Caudate nucleus (tissue), 63 donors: ENCODE measurements at places on chromosomes 3 and 15.

- DNase-seq, result no peak
Measured at GRCh38 chr3:42663581-42664437, 10.3 kb downstream of the ZBTB47 start.

GRCh38 chr3:121064121-121064520 lies 156.1 kb downstream of the STXBP5L start:
- DNase-seq, result no peak

DNA sequence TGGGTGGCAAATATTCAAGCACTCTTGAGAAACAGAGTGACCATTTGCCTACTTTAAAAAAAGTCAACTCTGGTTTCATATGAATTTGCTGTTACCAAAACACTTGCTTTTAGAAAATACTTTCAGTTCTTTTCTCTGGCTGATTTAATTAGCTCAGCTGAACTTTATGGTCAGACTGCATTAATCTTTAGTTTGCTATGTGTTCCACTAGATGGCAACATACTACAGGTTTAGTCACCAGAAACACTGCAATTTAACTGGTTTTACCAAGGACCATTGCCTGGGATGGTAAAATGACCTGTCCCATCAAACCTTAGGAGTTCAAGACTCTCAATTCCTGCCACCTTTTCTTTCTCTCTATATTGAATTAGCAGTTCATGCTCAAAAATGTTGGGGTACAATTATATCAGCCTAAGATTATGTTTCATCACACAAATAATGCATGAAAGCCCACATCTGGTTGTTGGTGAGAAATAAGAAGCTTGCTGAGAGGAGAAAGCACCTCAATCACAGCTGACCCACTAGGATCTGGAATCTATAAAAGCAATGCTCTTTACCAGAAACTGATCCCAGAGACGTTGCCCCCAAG lies 14.2 kb downstream of the EIF4E3 start:
- no peak for DNase-seq

DNA sequence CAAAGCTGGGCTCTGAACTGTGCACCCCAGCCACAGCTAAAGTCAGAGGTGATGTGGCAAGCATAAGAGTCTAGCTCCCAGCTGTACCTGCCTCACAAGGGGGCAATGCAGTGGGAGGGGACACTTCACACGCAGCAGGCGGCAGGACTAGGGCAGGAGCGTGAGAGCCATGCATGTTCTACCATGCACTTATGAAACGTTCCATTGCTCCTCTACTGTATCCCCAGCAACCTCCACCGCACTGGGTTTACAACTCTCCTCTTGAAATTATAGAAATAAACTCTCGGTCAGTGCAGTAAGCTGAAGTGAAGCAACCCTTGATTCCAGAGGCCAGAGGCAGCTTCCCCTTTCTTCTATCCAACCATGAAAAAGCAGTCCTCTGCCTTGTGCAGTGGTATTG lies 298.6 kb upstream of the STT3B start:
- no peak for DNase-seq

DNA sequence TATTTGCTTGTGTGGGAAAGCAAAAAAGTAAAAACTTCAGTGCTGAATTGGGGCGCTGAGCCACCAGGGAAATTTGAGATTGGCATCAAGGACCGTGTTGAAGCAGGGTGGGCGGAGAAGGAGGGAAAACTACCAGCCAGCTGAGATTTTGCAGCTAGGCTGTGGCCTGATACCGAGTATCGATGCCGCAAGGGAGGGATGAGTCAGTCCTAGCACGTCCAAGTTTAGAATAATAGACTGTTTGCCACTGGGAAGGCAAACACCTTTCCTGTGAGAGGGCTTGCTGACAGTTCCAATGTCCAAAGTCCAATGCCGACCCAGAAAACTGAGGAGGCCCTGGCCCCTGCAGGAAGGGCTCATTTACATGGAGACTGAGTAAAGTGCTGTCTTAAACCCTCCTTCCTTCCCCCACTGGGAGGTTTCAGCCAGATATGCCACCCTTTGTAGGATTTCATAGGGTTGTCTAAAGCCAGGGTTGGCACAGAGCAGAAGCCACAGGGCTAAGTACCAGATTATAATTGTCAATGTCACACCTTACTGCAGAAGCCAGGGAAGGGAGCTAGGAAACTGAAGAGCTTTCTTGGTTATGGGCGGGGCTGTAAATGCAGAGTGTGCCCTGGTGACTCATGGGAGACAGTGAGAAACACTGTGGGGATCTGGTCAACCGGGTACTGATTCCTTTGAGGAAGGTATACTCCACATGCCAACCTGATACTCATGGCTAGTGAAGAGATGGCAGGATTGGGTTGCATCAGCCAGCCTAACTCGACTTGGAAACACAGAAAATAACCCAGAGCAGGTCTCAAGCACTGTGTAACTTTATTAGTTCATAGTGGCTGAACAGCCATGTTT lies 28.4 kb upstream of the PIK3CB start:
- peak; percentile 22 for DNase-seq

DNA sequence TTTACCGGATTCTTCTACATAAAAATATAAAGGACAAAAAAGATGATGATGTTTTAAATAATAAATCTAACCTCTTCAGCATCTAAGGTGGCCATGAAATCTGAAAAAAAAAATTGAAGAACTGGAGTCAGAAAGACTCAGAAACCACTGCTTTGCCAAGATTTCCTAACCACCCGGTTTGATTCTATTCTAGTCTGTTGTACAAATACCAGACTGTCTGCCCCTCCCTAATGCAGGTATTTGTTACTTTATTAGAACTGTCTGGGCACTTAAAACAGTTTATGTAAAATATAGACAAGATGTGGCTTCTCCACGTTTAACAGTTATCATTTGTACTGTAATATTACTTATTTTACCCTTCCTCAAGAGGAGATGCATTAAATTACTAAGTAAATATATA lies 48.8 kb downstream of the UACA start:
- DNase-seq, result no peak

DNA sequence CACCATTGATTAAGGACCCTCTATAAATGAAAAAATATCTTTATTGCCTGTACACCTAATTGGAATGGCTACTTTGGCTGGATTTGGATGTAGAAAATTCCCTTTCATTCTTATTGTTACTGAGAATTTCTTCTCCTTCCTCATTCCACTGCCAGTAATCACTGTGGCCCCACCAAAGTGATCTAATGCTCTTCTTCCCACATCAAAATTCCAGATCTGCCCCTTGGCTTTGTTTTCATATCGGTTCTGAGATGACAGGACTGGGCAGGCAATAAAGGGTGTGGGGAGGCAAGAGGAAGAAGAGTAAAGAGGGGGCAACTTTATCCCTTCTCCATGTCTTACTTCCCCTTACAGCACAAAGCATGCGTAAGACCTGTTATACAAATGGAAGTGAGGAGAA lies 2.1 kb downstream of the ANKUB1 start:
- DNase-seq, result no peak

- DNase-seq, result no peak
Measured at GRCh38 chr3:42014458-42014920, 52.6 kb upstream of the ULK4 start.

DNA sequence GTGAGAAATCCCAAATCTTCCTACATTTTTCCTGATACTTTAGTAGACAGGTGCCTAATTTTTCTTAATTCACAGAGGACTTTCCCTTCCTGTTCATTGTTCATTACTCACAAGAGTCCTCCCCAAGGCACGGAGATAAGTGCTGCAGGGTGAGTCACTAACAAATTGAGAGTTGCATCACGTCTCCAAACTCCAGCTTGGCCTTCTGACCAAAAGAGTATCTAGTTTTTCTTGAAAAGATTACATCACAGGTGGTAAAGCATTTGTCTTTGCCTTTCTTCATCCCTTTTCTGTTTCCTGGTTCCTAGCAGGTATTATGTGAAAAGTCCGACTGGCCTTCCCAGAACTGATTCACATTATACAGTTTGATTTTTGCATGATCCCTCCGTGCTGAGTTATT lies 24.9 kb upstream of the RASGRP1 start:
- no peak for DNase-seq

GRCh38 chr3:129416415-129416814 lies 12.0 kb downstream of the EFCAB12 start:
- no peak for DNase-seq

DNA sequence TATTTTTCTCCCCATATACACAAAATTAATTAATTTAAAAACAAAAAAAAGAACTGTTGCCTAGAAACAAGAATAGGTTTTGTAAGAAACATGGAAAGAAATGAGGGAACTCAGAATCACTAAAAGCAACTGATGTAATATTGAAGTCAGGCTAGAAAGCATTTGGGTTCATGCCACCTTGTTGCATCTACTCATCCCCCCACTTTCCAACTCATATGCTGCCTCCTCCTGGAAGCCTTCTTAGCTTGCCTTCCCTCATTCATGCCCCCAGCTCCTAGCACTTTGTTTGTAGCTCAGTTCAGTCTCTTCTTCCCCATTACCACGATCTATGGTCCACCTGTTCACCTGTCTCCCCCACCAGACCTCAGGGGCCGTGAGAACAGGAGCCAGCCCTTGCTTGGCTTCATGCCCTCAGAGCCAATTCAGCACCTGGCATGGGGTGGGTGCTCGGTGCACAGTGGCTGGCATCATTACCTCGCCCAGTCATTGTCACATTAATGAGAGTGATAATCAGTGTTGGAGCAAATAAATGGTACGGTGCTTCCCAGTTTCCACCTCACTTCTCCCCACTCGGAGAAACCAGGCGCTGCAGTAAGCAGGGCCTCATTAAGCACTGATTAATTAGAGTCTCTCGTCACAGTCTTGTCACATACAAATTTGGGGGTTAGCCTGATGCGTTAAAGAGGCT lies 62.4 kb upstream of the SLC6A1 start:
- DNase-seq, result no peak

- DNase-seq, result no peak
Measured at GRCh38 chr3:151171145-151171757, 31.8 kb downstream of the GPR171 start.

DNA sequence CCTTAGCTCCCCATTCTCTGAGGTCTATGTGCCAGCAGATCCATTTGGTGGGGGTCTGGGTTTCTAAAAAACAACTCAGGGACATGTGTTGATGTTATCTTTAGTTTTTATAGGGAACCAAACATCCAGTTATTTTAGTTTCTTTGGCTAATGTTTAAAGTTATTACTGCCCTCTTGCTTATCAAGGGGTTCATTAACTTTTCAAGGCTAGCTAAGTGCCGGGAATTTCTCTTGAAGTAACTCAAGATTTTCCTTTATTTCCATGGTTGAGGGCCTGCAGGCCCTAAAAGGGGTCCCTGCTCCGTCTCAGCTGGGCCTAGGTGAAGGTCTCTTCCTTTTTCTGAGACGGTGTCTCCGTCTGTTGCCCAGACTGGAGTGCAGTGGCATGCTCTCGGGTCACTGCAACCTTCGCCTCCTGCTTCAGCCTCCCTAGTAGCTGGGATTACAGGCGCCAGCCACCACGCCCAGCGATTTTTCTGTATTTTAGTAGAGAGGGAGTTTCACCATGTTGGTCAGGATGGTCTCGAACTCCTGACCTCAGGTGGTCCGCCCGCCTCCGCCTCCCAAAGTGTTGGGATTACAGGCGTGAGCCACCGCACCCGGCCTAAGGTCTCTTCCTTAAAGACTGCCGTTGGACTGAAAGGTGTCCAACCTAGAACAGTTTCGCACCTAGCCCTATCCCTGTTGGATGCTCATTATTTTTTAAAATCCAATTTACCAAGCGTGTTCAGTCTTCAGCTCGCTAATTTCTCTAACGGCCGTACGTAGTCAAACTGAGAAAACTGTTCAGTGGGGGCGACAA lies 1.3 kb upstream of the OXSR1 start:
- DNase-seq, result no peak

DNA sequence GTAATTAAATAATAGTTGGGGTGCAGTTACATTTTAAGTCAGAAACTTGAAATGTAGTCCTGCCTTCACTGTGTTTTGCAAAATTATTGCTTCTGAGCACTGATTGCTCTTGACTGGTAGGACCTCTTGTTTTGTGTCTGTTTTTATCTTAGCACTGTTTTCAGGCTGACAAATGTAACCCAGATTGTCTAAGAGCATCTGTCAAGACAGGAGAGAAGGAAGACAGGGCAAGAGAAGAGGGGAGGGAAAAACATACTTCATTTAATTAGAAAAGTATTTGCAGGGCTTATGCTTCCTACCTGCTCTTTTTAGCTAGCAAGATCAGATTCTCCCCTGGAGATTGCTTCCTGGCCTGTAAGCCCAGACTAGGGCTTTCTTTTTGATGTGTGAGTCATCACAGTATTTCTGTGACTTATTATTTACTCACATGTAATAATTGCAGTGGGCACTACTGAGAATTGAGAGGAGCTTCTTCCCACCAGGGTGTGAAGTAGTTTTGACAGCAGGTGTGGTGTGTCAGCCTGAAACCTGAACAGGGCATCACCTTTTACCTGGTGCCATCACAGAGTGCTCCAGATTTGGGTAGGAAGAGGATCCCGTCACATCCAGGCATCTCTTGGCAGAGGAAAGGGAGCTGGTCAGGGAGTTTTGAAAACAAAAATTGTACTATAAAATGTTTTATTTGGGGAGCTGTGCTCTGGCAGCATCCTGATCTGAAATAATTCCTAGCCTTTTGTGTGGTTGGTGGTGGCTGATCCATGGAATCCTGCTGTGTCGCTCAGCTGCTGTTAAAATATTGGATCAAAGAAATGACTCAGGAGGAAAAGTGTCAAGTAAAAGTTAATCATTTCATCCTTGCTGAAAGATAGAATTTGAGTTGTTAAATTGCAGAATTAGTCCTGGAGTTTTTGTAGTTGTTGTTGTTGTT lies 98.2 kb downstream of the TMEM108 start:
- no peak for DNase-seq

DNA sequence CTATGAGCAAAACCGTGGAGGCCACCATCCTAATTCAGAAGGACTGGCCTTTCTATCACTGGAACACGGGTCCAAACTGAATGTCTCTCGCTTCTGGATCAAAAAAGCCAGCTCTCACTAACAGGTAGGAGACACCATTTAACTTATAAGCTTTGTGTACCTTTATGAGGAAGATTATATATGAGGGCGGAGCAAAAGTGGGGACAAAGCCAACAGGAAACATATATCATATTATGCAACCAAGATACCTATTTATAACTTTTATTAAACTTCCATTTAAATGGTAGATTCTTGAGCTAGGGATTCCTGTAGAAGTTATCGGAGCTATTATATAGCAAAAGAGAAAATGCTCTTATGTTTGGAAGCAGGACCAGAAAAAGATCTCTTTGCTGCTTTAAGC lies 78.4 kb downstream of the IGF2BP2 start:
- no peak for DNase-seq

GRCh38 chr15:89958107-89958805 lies 42.9 kb upstream of the ZNF710 start:
- no peak for DNase-seq

DNA sequence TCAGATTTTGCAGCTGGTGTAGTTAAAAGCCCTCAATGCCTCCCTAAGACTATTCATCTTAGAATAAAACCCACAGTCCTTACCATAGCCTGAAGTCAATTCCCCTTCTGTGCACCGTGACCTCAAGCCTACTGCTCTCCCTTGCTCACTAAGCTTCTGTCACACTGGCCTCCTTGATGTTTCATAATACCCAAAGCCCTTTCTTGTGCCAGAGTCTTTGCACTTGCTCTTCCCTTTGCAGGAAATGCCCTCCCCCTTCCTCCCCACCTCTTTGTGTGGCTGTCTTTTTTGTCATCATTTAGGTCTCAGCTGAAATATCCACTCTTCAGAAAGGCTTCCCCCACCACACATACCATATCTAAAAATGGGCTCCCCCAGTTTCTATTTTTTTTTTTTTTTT lies 4.2 kb upstream of the PLEKHO2 start:
- DNase-seq, result no peak

- no peak for DNase-seq
Measured at GRCh38 chr3:53673722-53674350, 172.4 kb downstream of the CHDH start.
